ENCODE measurements at places on chromosomes 3 and 15. TPM values are rescaled to one million over a fixed set of nuclear protein-coding genes. Genes with fewer than 3 reads are reported as not detected.

Gene IL17RD
- total RNA-seq: 47.5 TPM

Gene RAD51
- 0.74 TPM for total RNA-seq

Gene GNAT1
- total RNA-seq: not detected

Gene COL6A5
- total RNA-seq: under 0.01 TPM

Gene LSAMP
- total RNA-seq: 97.1 TPM

Gene SLC28A1
- total RNA-seq: not detected

Gene PLOD2
- total RNA-seq: 11.3 TPM

Gene MOBP
- 0.25 TPM for total RNA-seq

Gene IL17RE
- total RNA-seq: 0.49 TPM

Gene INKA1
- total RNA-seq: 6.4 TPM

Gene B2M
- 223 TPM for total RNA-seq

Gene SPATA12
- not detected for total RNA-seq

Gene FOXB1
- not detected for total RNA-seq

Gene VEPH1
- total RNA-seq: 14.3 TPM

Gene PRSS50
- total RNA-seq: 0.25 TPM

Gene PTPRG
- 54.8 TPM for total RNA-seq

Gene TLR9
- total RNA-seq: not detected

Gene UROC1
- not detected for total RNA-seq

Gene ARHGAP11A
- 11.6 TPM for total RNA-seq
